Tracheal epithelial cell (primary cell): ENCODE measurements at places on chromosomes 13 and 19. TPM values are rescaled to one million over a fixed set of nuclear protein-coding genes. Genes with fewer than 3 reads are reported as not detected.

The ZNF132 gene
- total RNA-seq, result 4.0 and 5.5 TPM in 2 replicates

The CYP4F8 gene
- not detected in 2 replicates for total RNA-seq

The GJB2 gene
- total RNA-seq, result 131 and 380 TPM in 2 replicates

The CEACAM16 gene
- not detected in 2 replicates for total RNA-seq

The ATXN8OS gene
- total RNA-seq, result not detected in 2 replicates

The SLC8A2 gene
- total RNA-seq, result under 0.01 TPM in 1 of 2 replicates, not detected in the other

The MEF2B gene
- total RNA-seq, result 0.21 TPM in 1 of 2 replicates, not detected in the other

The PODNL1 gene
- 0.21 and 0.72 TPM in 2 replicates for total RNA-seq

The ZNF460 gene
- 97.6 and 134 TPM in 2 replicates for total RNA-seq

The KASH5 gene
- not detected in 2 replicates for total RNA-seq

The TYROBP gene
- not detected in 2 replicates for total RNA-seq

The C5AR1 gene
- total RNA-seq, result 0.21 and 0.24 TPM in 2 replicates

The DACH1 gene
- total RNA-seq, result not detected in 2 replicates

The ZNF568 gene
- 5.1 and 5.5 TPM in 2 replicates for total RNA-seq

The ZNF729 gene
- not detected in 2 replicates for total RNA-seq

The PGLYRP1 gene
- not detected in 2 replicates for total RNA-seq

The PCDH9 gene
- total RNA-seq, result under 0.01 and 0.24 TPM in 2 replicates

The SYNGR4 gene
- total RNA-seq, result not detected in 2 replicates

The CDX2 gene
- 0.48 TPM in 1 of 2 replicates, not detected in the other for total RNA-seq

The RFXANK gene
- 45.4 and 93.0 TPM in 2 replicates for total RNA-seq

The CEACAM21 gene
- not detected in 2 replicates for total RNA-seq

The PRR12 gene
- 0.96 and 2.1 TPM in 2 replicates for total RNA-seq

The ZSCAN22 gene
- 2.2 and 2.6 TPM in 2 replicates for total RNA-seq

The GFY gene
- total RNA-seq, result not detected in 2 replicates

The MBD3L2 gene
- not detected in 2 replicates for total RNA-seq

The RPS28 gene
- total RNA-seq, result 386 and 602 TPM in 2 replicates

The FOXO1 gene
- total RNA-seq, result 7.2 and 13.2 TPM in 2 replicates

The TLE6 gene
- 1.2 TPM in 1 of 2 replicates, not detected in the other for total RNA-seq

The DNAAF3 gene
- total RNA-seq, result 1.2 and 1.5 TPM in 2 replicates

The ALOX5AP gene
- 1.2 TPM in 1 of 2 replicates, not detected in the other for total RNA-seq

The PABPC3 gene
- under 0.01 and 0.21 TPM in 2 replicates for total RNA-seq

The SPTBN4 gene
- total RNA-seq, result 0.24 and 0.43 TPM in 2 replicates

The CYP2F1 gene
- not detected in 2 replicates for total RNA-seq

The DCUN1D2 gene
- 8.4 and 8.7 TPM in 2 replicates for total RNA-seq

The SCN1B gene
- total RNA-seq, result 0.48 TPM in 1 of 2 replicates, not detected in the other

The LENG9 gene
- 15.4 and 24.5 TPM in 2 replicates for total RNA-seq

The ZNF560 gene
- 0.43 and 0.72 TPM in 2 replicates for total RNA-seq

The CALR3 gene
- 0.64 TPM in 1 of 2 replicates, not detected in the other for total RNA-seq

The ZNF266 gene
- 5.8 and 8.1 TPM in 2 replicates for total RNA-seq

The IGLON5 gene
- not detected in 2 replicates for total RNA-seq

The CCDC194 gene
- total RNA-seq, result not detected in 2 replicates

The TLE5 gene
- 94.2 and 123 TPM in 2 replicates for total RNA-seq

The NALCN gene
- 2.4 TPM in 1 of 2 replicates, not detected in the other for total RNA-seq

The MZT1 gene
- 7.5 and 11.3 TPM in 2 replicates for total RNA-seq

The TMEM59L gene
- total RNA-seq, result 0.85 TPM in 1 of 2 replicates, not detected in the other

The SBSN gene
- 2.3 and 16.6 TPM in 2 replicates for total RNA-seq

The CYP4F3 gene
- total RNA-seq, result 0.48 and 6.0 TPM in 2 replicates

The CEACAM20 gene
- not detected in 2 replicates for total RNA-seq

The ZNF548 gene
- total RNA-seq, result 16.9 and 26.2 TPM in 2 replicates
